ENCODE measurements at places on chromosomes 16 and 17.

DNA sequence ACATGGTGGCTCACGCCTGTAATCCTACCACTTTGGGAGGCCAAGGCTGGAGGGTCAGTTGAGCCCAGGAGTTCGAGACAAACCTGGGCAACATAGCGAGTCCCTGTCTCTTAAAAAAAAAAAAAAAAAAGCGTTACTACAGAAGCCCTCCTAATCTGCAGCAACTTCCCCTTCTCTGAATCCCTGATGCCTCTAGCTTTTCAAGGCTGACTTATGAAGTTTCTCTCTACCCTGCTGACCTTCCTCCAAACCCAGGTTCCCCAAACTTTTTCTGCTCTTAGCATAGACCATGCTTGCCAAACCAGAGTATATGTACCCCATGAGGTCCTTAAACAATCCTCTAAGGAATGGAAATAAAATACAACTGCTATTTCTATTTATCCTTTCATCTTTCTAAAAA is 16.4 kb downstream of the LYRM1 start:
- no peak for DNase-seq

GRCh38 chr17:39217734-39218369 is 7.9 kb downstream of the STAC2 start:
- DNase-seq: no peak

- no peak for DNase-seq
Measured at GRCh38 chr16:59369523-59369922, 635.4 kb upstream of the GOT2 start.

GRCh38 chr17:63916566-63917185 is 2.0 kb downstream of the GH1 start:
- DNase-seq: no peak

GRCh38 chr17:65743308-65743655 is 181.8 kb upstream of the AXIN2 start:
- no peak for DNase-seq

DNA sequence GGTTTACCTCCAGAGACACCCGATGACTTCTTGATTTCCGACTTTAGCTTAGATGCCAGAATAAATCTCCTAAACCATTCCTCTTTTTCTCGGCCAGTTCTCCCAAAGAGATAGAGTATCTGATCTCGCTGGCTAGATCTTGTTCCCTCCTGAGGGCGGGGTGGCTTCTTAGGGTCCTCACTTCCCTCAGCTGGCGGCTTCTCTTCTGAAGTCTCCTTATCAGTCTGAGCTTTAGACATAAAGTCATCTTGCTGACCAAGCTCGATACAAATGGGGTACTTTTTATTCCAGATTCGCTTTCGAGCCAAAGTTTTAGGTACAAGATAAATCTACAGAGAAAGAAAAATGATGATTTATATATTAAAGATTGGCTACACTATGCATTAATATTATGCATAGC is 63.6 kb upstream of the ERN1 start:
- no peak for DNase-seq

DNA sequence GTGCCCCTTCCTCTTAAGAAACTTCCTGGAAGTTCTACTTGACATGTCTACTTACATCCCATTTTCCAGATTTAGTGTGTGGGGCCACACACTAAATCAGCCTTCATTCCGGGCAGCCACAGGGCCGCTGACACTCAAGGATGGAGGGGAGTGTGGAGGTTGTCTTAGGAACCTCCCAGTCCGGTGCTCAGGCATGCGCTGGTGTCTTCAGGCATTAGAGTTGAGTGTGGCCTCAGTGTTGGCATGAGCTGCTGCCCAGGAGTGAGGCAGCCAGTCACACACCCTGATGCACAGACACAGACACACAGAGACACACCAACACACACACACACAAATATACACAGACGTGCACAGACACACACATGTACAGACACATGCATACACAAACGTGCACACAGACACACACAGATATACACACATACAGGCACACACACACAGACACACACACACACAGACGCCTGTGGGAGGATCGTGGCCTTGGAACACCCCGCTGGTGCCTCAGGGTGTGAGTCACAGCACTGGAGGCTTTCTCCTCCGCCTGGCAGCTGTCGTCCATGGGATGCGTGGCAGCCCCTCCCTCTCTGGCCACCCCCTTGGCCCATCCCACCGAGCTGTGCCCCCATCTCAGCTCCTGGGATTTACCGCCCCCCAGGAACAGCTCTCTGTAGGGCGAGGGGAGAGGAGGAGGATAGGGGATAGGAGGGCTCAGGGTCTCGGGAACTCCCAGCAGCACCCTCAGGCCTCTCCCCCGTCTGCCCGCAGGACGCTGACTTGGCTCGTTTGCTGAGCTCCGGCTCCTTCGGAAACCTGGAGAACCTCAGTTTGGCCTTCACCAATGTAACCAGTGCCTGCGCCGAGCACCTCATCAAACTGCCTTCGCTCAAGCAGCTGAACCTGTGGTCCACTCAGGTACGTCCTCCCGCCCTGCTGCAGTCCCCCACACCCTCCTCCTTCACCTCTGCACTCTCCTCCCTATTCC is 75.6 kb upstream of the PLCG2 start:
- DNase-seq: no peak
